Stimulated activated CD8-positive, alpha-beta memory T cell treated with anti-CD3 and anti-CD28 coated beads, Interleukin-4, amount 100 ng/mL, for 1 hour (primary cell): ENCODE measurements at places on chromosomes 5 and 9.

GRCh38 chr5:117667105-117667504 is 1092.5 kb upstream of the SEMA6A start:
- no peak for DNase-seq

GRCh38 chr5:125756456-125756855 is 666.8 kb upstream of the GRAMD2B start:
- DNase-seq = no peak

GRCh38 chr9:32069169-32069813 is 315.2 kb upstream of the ACO1 start:
- DNase-seq = no peak

DNA sequence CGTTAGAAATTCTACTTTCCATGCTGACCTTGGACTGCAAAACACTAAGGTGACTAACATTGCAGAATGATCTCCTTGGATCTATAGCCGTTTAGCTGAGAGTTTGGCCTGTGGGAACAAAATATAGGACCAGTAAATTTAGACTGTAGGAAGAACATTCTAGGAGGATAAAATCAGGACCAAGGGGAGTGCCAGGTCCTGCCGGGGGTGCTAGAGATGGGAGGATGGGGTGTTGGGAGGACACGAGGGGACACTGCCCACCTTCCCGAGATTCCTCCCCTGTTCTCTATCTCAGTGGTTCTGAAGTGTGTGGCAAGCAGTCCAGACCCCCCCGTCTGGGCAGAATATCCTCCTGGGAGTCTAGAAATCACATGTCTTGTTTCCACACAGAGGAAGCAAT is 445.2 kb downstream of the ZSWIM6 start:
- DNase-seq = no peak

GRCh38 chr9:90306158-90306557 is 336.5 kb downstream of the DIRAS2 start:
- DNase-seq = no peak

DNA sequence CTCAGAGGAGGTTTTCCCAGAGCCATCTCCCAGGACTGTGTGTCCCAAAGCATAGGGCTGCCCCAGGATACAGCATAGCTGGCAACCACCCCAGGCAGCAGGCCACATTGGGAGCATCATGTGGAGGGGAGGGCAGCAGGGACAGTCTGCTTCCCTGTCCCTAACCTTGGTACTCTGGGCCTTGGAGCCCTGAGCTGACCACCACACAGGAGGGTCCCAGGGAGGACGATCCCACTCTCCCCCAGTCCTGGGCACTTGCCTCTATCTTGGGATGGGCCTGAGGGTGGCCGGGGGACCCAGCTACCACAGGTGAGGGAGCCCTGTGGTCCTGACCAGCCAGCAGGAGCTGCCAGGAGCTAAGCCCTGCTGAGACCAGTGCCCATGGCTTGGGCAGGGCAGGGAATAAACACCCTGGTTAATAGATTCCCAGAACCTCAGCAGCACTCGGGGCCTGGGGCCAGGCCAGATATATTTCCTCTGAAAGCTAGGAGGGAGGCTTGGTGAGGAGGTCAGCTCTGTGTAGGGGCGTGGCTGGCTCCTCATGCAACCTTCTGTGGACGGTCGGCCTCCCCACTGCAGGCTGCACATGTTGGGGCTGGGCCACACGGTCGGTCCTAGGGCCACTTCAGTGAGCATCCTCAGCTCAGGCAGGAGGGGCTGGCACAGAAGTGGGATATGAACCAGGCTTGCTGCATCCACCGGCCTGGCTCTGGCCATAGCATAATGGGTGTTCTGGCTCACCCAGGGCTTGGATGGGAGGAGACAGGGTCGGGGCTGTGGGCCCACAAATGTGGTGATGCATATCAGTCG is 4.2 kb downstream of the NINJ1 start:
- DNase-seq = no peak

DNA sequence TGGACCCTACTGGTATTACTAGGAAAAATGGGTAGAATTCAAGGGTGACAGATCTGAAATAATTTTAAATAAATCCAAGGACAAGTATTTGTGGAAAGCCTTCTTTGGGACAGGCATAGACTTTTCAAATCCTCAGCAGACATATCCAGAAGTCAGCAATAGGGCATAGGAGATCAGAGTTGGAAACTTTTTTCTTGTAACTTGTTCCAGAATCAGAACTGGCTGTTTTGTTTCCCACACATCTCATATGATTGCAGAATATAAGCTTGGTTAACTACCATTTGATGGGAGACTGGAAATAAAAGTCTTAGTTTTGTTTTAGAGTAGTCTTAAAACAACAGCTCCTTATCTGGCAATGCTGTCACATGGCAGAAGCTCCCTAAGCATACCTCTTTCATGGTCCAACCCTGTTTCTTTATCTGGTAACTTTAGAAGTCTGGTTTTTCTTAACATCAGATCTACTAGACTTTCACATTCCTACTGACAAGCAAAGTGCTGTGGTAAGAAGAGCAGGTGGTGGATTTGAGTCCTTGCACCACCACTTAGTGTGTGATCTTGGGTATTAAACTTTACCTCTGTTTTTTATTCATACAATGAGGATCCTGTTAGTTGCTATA is 25.1 kb downstream of the XRCC4 start:
- no peak for DNase-seq

GRCh38 chr9:15824310-15824709 is 271.5 kb downstream of the CCDC171 start:
- no peak for DNase-seq

DNA sequence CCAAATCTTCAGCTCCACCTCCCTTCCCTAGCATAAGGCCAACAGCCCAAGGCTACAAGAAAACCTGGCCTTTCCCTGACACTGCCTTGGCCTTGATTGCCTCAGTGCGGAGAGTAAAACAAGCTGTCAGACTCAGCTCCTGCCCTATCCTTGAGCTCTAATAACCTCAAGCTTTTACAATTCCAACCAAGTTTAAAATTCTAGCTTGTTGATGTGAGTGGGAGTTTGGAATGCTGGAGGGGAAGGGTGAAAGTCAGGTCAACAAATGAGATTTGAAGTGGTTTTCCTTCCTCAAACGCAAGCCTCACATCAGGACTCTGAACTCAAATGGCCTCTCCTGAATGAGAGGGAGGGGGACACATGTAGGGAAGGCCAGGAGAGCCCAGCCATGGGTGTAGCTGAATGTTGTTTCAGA is 197.0 kb upstream of the VLDLR start:
- no peak for DNase-seq

DNA sequence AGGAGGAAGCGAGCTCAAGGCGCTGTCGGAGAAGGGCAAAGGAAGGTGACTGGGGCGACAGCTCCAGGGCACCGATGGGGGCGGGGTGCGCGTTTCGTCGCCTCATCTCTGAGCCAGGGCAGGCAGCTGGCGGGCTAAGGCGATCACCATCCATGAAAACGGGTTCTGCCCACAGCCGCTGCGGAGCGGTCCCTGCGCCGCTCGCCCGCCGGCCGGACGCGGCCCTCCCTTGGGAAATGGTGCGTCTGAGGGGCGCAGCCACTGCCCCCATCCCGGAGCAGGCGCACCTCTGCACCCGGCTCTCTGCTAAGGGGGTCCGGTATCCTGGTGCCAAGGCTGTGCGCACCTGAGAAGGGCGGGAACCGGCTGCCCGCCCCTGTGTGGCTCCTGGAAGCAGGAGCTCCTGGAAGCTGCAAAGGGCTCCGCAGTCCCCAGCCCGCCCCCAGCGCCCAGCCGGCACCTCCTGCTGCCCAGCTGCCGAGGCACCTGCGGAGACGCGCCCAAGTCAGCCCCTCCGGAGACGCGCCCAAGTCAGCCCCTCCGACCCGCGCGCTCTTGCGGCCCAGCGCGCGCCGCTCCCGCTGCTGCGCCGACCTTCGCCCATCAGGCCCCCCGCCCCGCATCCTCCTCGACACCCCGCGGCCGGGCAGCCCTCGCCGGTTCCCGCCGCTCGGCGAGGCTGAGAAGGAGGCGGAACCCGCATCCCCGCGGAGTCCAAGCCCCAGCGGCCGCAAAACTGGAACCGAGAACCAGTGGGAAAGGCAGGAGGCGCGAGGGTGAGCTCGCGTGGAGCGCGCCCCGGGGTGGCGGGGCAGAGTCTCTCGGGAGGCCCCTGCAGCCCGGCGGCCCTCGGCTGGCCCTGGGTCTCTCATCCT is 757 bp downstream of the ANKRD34B start:
- no peak for DNase-seq

DNA sequence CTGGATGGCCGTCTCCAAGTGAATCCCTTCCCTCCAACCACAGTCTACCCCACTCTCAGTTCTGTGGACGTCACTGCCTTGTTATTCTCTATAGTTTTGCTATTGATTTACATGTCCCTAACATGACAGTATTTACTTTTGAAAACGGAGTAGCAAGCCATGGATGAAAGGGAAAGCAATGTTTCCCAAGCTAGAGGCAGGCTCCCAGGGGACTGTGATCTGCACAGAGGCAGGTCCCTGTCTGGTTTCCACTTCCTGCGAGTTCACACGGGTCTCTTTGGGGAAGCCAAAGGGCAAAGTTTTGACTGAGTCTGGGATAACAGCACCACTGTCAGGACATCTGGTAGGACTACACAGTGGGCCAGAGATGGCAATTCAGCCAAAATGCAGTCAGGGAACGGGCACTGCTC is 12.7 kb downstream of the C9orf153 start:
- no peak for DNase-seq

DNA sequence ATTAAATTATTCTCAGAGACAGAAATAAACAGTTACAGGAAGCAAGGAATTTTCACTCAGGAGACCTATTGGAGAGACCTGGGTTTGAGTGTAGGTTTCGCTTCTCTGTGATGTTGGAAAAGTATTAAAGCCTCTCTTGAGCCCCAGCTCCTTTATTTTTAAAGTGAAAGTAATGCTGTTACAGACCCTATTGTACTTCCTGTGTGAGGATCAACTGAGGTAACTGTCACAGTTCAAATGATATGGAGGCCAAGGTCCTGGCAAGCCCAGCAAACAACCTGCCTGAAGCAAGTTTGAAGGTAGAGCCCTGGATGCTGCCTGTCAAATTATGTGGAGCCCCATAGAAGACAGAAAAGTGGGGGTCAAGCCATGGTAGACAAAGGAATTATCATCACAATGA is 7.9 kb upstream of the HACD4 start:
- no peak for DNase-seq

DNA sequence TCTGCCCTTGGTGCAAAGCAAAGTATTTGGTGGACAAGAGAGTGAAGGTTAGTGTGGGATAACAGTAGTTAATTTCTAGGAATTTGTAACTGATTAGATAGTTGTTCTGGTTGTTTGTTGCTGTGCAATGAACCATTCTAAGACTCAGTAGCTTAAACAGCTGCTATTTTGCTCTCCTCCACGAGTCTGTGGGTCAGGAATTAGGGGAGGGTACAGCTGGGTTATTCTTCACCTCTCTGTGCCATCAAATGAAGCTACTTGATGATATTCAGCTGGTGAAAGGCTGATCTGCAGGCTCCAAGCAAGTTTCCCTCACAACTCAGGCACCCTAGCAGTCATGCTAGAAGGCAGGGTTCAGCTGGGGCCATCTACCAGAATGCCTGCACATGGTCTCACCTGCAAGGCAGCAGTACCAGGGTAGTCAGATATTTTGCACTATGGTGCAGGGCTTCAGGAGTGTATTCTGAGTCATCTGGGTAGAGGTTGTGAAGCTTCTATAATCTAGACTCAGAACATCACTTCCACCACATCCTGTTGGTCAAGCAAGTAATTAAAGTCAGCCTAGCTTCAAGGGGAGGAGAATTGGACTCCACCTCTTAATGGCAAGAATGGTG is 159.5 kb upstream of the SLC28A3 start:
- DNase-seq = no peak

- no peak for DNase-seq
Measured at GRCh38 chr9:78218890-78219289, 17.0 kb upstream of the CEP78 start.

DNA sequence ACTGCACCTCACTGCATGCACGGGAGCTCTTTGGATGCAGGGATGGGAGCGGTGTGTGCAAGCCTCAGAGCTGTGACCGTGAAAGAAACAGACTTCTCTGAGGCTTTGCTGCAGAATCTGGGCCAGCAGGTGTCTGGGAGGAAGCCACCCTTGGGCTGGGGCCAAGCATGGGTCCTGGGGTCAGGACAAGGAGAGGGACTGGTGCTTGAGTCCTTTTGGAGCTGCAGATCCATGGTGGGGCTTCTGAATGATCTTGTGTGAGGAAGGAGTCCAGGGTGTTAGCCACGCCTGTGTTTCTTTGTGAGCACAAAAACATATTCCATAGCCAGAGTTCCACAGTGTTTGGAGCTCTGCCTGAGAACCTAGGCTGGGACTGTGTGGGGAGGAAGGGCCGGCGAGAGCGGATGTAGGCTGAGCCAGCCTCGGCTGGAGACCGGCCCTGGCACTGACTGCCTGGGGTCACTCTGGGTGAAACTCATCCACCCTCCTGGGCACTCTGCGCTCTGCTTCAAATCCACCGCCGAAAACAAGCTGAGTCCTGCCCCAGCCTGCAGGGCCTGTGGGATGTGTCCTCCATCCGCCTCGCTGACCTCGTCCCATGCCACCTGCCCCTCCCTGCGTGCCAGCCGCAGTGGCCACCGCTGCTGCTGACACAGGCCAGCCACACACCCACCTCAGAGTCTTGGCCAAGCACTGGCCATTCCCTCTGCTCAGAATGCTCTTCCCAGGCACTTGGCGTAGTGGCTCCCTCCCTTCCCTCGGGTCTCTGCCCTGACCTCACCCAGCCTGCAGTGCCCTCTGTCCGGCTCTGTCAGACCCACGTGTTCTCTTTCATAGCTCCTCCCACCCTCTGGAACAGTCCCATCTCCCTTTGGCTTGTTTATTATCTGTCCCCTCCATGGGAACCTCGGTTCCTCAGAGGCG is 26.7 kb downstream of the ERGIC1 start:
- DNase-seq = no peak

DNA sequence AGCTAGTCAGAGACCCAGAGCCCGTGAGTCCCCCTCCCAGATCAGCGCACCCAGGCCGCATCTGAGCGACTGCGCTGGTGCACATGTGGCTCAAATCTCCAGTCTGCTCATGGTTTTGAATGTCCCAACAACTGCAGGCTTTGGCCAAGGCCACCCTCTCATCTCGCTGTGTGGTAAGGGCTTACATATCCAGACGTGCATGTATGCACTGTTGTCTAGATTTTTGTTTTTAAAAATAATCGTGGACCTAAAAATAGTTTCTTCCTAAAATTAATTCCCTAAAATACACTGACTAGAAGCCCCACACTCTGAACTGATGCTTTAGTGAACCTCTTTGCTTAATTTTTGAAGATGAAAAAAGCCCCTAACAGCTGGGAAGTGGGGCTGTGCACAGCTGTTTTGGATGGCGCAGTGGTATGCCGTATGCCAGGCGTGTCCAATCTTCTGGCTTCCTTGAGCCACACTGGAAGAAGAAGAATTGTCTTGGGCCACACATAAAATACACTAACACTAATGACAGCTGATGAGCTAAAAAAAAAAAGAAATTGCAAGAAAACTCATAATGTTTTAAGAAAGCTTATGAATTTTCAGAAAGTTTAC is 143.0 kb upstream of the LHFPL2 start:
- DNase-seq = no peak

- DNase-seq = no peak
Measured at GRCh38 chr5:68872088-68872839, 221.6 kb upstream of the SLC30A5 start.

- DNase-seq = no peak
Measured at GRCh38 chr5:123700624-123701287, 188.8 kb downstream of the CSNK1G3 start.

GRCh38 chr9:132663117-132663516 is 6.7 kb downstream of the DDX31 start:
- no peak for DNase-seq

- no peak for DNase-seq
Measured at GRCh38 chr5:124315741-124316415, 430.6 kb downstream of the ZNF608 start.

GRCh38 chr9:119765632-119766175 is 396.5 kb upstream of the BRINP1 start:
- DNase-seq = no peak

- DNase-seq = no peak
Measured at GRCh38 chr5:40799258-40799657, 1.1 kb upstream of the PRKAA1 start.
